Stimulated activated CD8-positive, alpha-beta memory T cell treated with anti-CD3 and anti-CD28 coated beads, Interleukin-4, amount 100 ng/mL, for 4 hours (primary cell): ENCODE measurements at places on chromosomes 12 and 14.

- DNase-seq: no peak
These were observed 92.6 kb upstream of the MAP1LC3B2 start for GRCh38 chr12:116466536-116466935.

DNA sequence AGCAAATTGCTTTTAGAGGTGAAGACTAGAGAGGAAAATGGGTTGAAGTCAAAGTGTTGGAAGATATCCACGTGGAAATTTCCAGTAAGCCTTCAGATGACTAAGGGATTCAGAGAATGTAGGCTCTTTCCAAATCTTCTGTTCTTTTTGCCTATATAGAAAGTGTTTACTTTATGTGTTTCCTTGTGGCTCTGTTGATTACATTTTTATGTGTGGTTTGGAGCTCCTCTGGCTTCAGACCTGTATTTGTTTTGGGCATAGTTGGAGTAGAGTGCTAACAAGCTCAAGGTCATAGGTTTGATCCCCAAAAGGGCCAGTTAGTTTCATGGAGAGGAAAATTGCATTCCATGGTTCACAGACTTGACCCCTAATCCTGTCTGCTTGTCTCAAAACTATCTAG is 91.9 kb downstream of the IGF1 start:
- no peak for DNase-seq

DNA sequence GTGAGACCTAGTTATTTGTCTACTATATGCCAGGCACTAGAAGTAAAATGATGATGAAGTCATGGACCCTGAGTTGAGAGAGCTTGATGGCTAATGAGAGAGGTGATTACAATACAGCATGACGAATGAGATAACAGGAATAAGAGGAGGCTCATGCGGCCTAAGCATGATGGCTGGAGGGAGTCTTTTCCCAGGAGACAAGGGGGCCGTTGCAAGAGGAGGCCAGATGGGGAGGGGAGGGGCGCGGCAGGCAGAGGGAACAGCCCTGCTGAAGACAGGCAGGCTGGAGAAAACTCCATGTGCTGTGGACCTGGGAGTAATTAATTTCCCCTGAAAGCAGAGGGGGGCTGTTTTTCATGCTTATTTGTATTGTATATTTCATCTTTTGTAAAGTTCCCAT is 144.7 kb upstream of the RFLNA start:
- no peak for DNase-seq

- no peak for DNase-seq
These were observed 76.3 kb downstream of the CACNA1C start for GRCh38 chr12:2129076-2129475.

- no peak for DNase-seq
These were observed 11.1 kb downstream of the CCDC62 start for GRCh38 chr12:122785503-122785902.

- DNase-seq: no peak
These were observed 18.2 kb upstream of the RD3L start for GRCh38 chr14:103960457-103961055.

- peak; percentile 68 for DNase-seq
These were observed at the start of gene IL23A for GRCh38 chr12:56338308-56339157. IL23A (plus strand) TSS chr12:56338884; CDS start chr12:56339045, 161 bp downstream.

DNA sequence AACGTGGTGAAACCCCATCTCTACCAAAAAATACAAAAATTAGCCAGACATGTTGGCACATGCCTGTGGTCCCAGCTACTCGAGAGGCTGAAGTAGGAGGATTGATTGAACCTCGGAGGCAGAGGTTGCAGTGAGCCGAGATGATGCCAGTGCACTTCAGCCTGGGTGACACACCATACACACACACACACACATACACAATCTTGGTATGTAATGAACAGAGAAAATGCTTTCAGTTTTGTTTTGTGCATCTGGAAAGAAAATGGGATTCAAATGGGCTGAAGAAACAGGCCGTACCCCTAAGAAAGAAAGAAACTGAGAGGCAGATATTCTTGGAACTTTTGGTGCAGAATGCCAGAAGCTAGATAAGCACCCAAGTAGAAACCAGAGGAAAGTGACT is 107.2 kb downstream of the PDE3A start:
- DNase-seq: no peak

GRCh38 chr12:123270214-123271000 is 1.2 kb downstream of the CDK2AP1 start:
- no peak for DNase-seq

- DNase-seq: no peak
These were observed 28.2 kb downstream of the CACNA2D4 start for GRCh38 chr12:1890119-1890703.

DNA sequence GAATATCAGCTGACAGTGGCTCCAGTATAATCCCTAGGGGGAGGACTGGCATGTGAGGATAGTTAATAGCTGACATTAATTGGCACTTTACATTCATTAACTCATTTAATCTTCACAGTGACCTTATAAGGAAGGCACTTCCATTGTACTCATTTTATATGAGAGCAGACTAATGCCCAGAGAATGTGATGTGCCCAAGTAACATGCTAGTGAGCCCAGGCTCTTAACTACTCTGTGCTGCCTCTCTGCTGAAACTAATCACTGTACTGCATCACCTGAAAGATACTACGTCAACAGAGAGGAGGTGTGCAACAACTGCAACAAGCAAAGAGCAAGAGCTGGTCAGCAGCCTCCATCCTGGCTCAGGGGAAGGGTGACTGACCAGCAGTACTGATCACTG is 40.1 kb downstream of the GALNT4 start:
- DNase-seq: no peak

- no peak for DNase-seq
These were observed 18.2 kb upstream of the CACNA2D4 start for GRCh38 chr12:1936406-1937320.

DNA sequence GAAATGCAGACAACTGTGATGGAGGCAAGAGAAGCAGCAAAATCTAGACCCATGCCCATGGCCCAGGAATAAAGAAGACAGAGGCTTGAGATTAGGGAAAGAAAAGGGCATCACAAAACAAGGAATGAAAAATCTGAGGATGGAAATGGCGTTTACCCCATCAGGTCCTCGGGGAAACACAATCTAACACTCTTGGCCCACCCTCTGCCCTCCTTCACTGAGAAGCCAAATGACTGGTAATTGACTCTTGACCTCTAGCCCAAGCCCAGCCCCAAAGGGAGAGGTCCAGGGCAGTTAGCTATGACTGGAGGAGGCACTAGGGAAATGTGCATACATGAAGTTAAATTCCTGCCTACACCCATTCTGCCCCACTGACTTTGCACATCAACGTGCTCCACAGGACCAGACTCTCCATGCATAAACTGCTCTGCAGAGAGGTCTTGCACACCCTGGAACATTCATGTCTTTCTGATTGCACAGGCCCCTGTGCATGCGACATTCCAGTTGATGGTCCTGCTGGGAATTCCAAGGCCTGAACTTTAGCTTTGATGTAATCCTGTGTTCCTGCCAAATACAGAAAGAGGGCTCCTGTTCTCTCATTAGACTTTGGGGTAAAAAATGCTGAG is 5.7 kb downstream of the ZFHX2 start:
- DNase-seq: no peak
